ENCODE measurements at places on chromosomes 13 and 19. TPM values are rescaled to one million over a fixed set of nuclear protein-coding genes. Genes with fewer than 3 reads are reported as not detected.

ZNF570 gene
- 3.4 TPM for total RNA-seq

OVOL3 gene
- total RNA-seq, result not detected

RELB gene
- 9.9 TPM for total RNA-seq

KLK12 gene
- total RNA-seq, result not detected

RHPN2 gene
- 2.9 TPM for total RNA-seq

CDKN2D gene
- total RNA-seq, result 8.6 TPM

NCR1 gene
- total RNA-seq, result not detected

JAK3 gene
- total RNA-seq, result 3.5 TPM

ENOX1 gene
- 0.84 TPM for total RNA-seq

ZSCAN18 gene
- total RNA-seq, result 29.7 TPM

SLC6A16 gene
- total RNA-seq, result not detected

RFPL4AL1 gene
- not detected for total RNA-seq

PDX1 gene
- not detected for total RNA-seq

LINGO3 gene
- not detected for total RNA-seq

SLC5A5 gene
- not detected for total RNA-seq

ELANE gene
- 0.15 TPM for total RNA-seq

PBX4 gene
- 3.2 TPM for total RNA-seq

KIR2DL3 gene
- total RNA-seq, result not detected

FCER2 gene
- not detected for total RNA-seq

ZNF525 gene
- total RNA-seq, result 1.8 TPM

ZNF888 gene
- total RNA-seq, result 3.7 TPM

ATCAY gene
- 0.67 TPM for total RNA-seq

CCDC169 gene
- 3.7 TPM for total RNA-seq
